OCI-M1 (cell line): ENCODE measurements at places on chromosomes 11 and 22.
A peak's percentile ranks its signal among the peaks of the same experiment; 100 is the strongest.

GRCh38 chr11:68954836-68955606 lies 25.8 kb downstream of the MRGPRD start:
- peak; percentile 93 for DNase-seq

DNA sequence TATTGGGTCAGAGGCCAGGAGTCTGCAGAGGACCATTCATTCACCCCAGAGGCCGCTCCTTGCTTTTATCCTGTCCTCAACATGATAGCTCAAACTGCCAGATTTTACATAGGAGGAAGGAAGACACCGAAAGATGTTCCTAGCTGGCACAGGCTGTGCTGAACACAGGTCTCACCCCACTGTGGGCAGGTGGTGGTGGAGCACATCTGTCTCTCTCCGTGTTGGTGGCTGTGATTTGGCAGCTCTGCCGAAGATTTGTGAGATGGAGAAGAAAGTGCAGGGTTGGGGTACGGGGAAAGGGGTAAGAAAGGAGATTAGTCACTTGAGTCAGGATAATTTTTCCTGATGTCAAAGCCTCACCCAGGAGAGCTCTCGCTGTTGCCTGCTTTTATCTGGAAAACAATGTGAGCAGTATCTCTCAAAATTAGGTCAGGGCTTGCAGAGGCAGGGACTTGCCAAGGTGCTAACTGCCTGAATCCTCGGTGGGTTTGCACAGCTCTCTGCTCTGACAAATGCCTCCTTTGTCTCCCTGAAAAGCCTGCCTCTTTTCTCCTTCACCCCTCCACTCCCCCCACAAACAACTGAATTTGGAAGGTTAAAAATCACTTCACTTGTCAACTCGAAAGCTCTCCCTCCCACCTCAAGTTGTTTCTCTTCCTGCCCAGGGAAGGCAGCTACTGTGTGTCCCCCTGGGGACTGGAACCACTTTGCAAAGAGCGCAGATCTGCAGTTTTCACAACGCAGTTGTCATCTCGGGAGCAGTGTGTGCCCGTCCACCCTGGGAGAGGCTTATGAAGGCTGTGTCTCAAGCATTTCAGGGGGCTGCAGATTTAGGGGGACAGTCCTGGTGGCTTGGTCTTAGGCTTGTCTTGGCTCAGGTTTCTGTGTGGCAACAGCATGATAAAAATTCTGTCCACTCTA lies 299.7 kb downstream of the ST3GAL4 start:
- DNase-seq, result no peak

- peak; percentile 9 for DNase-seq
Observed at GRCh38 chr11:26420331-26420730, 88.4 kb downstream of the ANO3 start.

GRCh38 chr11:2259897-2260451 lies 10.4 kb downstream of the ASCL2 start:
- no peak for DNase-seq

DNA sequence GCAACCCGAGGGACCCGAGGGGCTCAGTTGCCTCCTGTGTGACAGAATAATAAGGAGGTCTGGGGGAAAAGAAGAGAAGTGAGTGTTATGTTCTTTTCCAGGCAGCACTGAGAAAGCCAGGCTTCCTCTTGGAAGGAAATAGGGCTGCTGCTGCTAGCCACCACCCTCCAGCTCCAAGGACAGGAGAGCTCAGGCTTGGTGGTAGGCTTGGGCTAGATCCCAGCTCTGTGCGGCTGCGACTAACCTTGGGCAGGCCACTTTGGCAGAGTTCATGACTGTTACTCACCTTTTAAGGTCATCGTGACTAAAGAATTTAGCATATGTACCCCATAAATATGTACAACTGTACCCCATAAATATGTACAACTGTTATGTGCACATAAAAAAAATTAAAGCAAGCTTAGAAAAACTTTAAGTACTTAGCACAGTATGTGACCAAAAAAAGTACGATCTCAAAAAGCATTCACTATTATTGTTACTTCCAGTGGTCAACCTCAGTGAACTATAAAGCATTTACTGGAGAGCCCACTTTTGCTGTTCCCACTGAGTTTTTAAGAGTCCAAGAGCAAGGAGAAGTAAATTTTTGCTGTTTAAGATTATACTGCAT lies 124.7 kb upstream of the POU2AF2 start:
- no peak for DNase-seq
